Amygdala (tissue), 56 donors: ENCODE measurements at places on chromosomes 1 and 21.

DNA sequence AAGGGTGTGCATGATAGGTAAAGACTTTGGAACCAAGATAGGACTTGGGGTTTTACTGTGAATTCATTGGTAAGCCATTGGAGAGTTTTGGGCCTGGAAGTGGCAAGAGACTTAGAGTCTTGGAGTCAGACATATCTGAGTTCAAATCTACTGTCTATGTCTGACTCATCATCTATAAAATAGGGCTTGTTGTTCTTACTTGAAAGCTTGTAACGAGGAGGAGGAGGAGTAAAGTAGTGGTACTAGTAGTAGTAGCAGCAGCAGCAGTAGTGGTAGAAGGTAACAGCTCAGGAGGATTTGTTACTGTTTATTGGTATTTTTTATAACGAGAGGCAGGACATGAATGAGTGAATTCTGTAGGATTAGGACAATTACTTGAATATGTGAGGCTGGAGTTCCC lies 62.7 kb downstream of the CACHD1 start:
- no peak for DNase-seq

DNA sequence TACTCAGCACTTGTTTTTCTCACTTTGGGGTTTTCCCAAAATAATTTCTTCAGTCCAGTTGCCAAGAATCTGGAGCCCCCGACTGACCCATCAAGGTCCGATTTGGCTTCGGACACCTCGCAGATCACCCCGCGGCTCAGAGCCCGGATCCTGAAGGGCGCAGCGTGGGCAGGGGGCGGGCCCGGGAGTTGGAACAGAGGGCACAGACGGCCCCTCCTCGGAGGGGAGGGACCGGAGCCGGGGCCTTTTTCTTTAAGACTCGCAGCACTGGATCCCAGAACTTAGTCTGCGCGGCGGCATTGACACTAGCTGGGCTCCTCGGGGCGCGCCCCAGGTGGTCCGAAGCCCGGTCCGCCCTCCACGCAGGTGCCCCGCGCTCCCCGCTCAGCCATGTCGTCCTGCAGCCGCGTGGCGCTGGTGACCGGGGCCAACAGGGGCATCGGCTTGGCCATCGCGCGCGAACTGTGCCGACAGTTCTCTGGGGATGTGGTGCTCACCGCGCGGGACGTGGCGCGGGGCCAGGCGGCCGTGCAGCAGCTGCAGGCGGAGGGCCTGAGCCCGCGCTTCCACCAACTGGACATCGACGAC lies at the start of gene CBR3:
CBR3 (plus strand) TSS at position 277 of the 588 bp plus-strand sequence; CDS start at position 391, 114 bp downstream.
- no peak for DNase-seq

GRCh38 chr21:44647222-44647552 lies 973 bp downstream of the KRTAP10-11 start:
- no peak for DNase-seq

DNA sequence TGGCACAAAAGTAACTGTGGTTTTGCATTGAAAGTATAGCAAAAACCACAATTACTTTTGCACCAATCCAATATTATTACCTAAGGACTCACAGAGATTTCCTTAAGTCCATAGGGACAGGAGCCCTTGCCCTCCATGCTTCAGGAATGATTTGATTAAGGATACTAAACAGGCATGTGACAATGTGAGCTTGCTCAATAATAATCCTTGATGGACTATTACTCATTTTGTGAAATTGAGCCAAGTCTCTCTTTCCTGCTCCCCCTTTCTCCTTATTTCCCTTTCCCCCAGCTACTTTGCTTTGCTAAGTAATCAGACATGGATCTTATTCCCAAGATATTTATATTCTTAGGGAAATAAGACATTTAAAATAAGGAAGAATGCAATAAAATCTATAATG lies 21.6 kb upstream of the RGL1 start:
- no peak for DNase-seq

DNA sequence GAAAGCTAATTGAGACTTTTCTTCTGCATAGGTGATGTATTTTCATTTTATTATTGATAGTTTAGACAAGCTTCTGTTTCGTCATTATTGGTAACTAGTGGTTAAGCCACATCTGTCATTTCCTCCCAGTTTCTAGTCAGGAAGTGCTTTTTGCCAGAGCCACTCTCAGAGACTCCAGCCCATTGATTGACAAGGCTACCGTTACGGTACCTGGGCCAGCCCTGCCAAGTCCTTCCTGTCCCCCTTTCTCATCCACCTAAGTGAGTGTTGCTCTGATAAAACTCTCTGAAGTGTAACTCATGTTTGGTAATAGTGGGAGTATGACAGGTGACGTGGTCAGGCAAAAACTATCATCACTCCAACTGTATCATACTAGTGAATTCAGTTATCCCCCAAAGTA lies 29.6 kb upstream of the AGL start:
- no peak for DNase-seq

DNA sequence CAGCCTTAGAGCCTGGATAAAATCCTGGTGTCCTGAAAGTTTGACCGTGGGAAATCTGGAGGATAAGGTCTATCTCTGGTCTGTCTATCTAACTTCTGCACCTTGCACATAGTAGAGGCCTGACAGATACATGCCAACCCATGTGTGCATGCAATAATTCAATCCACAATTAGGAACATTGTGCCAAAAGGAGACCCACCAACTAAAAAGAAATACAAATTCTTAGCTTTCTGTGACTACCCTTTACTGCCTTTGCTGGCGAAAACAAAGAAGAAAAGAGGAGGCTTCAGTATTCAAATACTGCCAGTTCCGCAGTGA lies 381 bp upstream of the KLHL20 start:
- no peak for DNase-seq

DNA sequence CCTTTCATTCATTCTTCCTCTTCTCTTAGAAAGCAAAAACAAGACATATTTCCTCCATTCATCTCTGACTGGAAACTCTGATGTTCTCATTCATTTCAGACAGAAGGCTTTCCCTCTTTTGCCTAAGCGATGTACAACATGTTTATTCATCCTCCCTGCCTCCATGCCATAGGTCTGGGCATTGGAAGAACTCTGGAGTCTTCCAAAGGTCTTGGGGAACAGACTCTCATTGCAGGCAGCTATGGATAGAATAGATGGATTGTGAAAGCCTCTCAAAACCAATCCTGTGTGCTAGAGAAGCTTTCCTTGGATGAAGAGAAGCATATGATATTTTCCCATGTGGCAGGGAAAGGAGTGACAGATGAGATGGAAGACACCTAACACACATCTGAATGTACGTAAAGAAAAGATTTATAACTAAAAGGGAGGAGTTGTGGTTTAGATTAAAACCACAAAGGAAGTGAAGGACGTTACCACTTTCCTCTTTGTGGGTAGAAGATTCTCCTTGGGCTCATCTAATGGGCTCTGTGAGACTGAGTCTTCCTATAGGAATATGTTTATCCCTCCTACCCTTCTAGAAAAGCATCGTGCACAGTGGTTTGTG lies 38.7 kb downstream of the BCL9 start:
- no peak for DNase-seq

DNA sequence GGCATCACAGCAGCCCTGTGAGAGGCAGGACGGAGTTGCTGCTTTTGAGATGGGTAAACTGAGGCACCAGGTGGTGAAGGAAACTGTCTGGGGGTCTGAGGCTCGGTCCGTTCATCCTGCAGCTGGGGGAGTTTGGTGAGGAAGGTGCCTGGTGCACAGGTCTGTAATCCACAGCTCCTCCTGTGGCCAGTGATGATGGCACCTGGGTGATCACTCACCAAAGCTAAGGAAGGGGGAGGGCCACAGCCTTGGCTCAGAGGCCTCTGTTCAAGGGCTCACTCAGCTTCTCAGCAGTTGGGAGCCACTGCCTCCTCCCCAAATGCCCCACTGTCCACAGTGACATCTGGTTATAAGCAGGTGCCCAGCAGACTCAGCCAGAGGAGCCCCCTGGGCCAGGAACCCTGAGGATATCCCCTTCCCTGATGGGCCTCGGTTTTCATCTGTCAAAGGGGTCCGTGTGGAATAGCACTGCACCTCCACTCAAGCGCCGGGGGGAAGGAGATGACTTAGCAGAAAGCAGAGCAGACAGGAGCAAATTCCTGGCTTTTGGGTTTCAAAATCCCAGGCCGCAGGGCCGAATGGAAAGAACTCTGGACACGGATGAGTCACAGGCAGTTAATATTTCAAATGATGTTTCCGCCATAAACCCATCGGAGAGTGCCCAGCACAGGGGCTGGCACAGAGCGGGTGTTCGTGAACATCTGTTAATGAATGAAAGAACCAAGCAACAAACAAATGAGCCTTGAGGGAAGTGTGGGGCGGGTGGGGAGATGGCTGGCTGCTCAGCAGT lies 82.8 kb downstream of the DMRTB1 start:
- DNase-seq, result no peak

DNA sequence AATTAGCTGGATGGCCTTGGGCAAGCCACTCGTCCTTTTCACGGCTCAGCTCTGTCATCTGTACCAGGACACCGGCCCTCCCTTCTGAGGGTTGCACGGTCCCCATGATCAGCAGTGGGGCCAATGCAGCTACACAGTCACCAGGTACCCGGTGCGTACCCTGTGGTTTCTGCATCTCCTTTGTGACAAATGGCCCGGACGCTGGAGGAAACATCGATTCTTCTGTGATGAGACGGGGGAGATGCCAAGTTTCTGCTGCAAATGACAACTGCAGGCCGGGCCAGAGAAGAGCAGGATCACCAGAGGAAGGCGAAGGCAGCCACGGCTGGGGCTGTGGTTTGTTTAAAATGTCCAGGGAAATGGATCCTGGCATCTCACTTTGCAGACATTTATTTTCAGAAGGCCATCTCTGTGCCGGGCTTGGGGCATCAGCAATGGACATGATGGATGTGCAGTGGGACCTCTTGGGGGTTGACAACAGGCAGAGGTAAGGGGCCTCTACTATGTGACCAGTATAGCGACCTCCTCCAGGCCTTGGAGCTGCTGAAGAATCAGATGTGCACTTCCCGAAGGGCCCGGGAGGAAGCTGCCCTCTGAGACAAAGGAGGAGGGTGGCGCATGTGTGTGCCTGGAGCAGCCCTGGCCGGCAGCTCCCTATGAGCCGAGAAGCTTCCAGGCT lies 221.9 kb upstream of the C1orf174 start:
- DNase-seq, result no peak

DNA sequence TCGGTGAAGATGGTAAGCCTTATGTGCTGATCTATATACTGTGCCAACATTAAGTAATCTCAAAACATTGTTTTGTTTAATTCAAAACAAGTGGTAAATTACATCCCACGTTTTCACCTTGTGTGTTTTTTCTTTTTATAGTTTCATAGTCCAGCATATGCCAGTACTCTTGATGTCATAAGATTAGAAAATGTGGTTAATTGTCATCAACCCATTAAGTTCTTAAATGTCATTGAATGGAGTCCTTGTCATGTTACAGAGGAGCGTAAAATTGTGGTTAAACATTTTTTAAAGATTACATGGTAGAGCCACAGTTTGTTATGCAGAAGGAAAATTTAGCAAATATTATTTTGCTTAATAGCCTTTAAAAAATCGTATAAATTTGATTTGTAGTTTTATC lies 93.1 kb downstream of the FNBP1L start:
- DNase-seq, result no peak

DNA sequence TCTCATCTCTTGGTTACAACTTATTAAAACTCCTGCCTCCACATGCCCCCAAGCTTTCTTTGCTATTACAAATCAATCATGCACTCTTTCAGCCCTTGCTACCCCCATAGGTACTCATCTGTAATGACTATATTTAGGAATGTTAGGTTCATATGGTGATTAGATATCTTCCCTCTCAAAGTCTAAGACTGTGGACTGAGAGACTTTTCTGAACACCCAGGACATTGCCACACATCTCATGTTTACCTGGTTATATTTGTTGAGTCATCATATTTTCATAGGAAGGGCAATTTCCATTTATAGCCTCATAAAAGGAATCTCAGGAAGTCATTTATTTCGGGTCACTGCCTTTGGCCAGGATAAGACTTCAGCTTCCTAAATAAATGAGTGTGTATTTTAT lies 81.5 kb upstream of the LPGAT1 start:
- DNase-seq, result no peak

- no peak for DNase-seq
These were observed 153.9 kb upstream of the DSCAM start for GRCh38 chr21:41000838-41001237.

GRCh38 chr1:77631302-77631701 lies 51.2 kb downstream of the ZZZ3 start:
- DNase-seq, result no peak

DNA sequence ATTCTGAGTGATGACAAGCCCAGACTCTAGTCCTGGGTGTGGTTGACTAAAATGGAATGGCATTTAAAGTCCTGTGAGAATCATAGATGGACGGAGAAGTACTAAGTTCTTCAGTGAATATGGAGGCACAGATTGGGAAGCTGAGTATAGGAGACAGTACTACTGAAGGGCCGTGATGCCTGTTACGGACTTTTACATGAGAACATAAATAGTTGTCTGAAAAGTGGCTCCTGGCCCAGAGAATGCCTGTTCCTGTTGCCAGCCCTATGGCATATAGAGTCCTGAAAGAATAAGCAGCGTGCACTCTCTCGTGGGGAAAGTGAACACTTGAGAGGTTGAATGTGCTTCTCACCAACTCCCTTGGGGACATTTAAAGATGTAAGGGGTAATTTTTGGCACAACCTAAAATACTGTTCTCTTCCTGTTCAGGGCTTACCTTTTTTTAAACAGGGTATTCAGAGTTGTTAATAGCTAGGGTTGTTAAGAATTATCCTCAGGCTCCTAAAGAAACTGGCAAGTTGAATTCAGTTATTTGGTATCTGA lies 20.4 kb downstream of the CCT8 start:
- DNase-seq, result no peak

DNA sequence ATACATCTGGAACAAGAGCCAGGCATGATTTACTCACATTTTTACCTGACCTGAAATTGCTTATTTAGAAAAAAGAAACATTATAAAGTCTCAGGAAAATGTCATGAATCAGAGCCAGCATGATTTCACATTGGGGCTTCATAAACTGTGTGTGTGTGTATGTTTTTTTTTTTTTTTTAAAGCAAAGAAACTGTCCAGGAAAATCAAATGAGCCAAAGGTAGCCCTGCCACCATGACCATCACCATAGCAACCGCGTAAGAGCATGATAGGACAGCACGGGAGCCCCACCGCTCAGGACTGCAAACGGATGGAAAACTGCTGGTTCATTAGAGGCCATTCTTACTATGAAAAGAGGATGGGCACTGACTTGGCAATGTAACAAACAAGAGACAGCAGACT lies 139.2 kb downstream of the NTMT2 start:
- no peak for DNase-seq

DNA sequence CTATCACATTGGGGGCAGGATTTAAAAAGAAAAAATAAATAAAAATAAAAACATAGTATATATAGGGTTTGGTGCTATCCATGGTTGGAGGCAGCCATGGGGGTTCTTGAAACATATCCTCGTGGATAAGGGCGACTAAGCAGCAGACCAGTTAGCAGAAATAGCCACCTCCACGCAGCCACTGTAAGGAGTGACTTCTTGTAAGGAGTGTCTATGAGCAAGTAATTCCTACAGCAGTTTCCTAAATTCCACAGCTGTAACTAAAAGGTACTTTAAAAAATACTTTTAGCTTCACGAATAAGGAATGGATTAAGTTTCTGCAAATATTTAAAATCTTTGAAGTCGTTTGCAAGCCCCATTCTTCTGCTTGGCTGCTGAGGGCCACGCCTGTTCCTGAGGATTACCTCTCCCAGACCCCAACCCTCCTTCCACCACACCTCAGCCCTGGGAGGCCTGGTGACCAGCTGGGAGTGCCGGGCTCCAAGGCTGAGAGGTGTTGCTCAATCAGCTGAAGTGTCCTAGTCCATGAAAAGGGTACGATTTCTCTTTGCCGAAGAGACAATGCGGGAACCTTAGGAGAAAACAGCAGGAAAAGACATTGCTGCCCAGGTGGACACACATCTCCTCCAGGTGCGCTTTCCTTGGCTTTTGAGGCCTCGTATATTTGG lies 115.3 kb downstream of the ADSS2 start:
- DNase-seq, result no peak

GRCh38 chr1:4210043-4210442 lies 310.0 kb upstream of the C1orf174 start:
- no peak for DNase-seq
